ENCODE measurements at places on chromosomes 16 and 17.

- no peak for DNase-seq
These were observed 461.0 kb upstream of the C16orf82 start for GRCh38 chr16:26605626-26606271.

DNA sequence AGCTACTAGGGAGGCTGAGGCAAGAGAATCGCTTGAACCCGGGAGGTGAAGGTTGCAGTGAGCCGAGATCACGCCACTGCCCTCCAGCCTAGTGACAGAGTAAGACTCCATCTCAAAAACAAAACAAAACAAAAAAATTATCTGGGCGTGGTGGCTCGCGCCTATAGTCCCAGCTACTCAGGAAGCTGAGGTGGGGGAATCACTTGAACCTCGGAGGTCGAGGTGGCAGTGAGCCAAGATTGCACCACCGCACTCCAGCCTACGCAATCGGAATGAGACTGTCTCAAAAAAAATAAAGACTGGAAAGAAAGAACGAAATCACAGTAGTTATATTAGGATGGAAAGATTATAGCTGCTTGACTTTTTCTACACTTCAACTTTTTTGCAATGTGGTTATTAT is 18.9 kb downstream of the COG1 start:
- peak; percentile 43 for DNase-seq

DNA sequence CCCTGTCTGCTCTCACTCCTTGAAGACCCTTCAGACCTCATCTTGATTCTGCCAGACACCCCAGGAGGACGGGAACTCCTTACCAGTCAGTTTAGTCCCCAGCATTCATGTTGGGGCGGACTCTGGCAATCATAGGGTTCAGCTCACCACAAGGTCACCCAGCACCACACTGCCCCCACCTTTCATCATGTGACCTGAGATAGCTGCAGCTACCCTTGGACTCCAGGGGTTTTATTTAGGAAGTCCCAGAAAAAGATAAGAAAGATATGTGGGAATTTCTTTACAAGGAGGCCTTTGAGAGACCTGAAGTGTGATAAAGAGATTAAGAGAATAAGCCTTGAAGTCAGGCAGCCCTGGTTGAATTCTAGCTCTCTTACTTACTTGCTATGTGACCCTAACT is 59.8 kb upstream of the NLK start:
- DNase-seq: no peak

DNA sequence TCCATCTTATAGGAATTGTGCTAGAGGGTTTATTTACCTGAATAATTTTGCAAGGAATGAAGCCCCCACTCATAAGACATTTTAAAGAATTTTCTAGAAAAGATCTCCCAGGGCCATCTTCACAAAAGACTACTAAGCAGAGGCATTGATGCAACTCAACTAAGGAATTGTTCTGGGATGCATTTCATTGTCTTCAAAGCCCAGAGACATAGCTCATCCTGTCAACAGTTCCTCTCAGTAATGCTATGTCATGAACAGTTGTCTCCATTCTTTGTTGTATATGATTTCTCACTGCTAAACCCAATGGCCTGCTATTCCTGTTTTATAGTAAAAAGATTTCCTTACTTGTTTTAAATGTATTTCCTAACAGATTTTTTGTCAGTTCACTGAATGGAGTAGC is 136.8 kb upstream of the RBL2 start:
- DNase-seq: no peak

DNA sequence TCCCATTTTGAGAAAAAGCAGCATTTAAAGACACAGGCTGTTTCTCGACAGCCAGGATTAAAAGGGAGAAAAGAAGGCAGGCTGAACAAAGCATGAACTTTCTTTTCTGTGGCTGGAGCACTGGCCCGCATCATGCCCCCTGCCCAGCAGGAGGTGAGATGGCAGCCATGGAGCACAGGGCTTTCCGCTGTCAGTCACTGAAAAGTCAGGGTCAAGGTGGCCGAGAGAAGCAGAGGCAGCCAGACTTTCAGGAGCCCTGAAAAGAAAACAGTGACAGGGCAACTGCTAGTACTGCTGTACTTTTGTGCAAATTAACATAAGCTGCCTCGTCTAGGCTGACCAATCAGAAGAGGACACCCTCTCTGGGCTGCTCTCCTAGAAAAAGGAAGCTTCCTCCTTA is 5.8 kb upstream of the GP2 start:
- no peak for DNase-seq

DNA sequence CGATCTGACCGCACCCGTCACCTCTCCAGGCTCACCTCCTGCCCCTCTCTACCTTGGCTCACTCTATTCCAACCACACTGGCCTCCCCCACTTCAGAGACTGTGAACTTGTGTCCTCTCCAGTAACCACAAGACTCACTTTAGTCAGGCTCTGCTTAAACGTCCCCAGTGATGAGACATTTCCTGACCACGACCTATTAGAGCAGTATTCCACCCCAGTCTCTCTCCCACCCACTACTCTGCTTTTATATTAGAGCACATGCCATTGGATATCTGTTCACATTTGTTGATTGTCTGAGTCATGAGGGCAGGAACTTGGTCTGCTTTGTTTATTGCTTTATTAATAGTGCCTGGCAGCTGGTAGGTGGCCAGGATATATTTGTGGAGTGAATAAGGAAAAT is 20.1 kb downstream of the COX11 start:
- DNase-seq: no peak

- DNase-seq: no peak
These were observed 3.6 kb upstream of the TBX21 start for GRCh38 chr17:47729476-47729875.

GRCh38 chr17:57892820-57893595 is 43.2 kb upstream of the MRPS23 start:
- no peak for DNase-seq

DNA sequence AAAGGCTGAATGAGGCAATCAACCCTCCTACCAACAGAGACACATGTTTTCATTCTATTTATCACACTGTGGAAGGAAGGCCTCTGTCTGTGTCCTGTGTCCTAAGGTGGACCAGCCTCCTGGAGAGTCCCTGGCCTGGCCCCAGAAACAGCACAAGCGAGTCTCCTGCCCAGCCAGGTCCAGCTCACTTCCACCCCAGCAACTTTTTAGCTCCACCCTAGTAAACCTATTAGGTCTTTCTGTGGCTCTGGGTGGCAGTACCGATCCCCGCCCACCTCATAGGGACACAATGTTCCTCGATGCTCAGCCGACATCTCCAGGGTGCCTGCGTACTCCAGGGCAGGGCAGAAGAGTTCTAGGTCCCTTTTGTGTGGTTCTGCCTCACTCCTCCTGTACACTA is 10.7 kb downstream of the DRC3 start:
- DNase-seq: no peak

DNA sequence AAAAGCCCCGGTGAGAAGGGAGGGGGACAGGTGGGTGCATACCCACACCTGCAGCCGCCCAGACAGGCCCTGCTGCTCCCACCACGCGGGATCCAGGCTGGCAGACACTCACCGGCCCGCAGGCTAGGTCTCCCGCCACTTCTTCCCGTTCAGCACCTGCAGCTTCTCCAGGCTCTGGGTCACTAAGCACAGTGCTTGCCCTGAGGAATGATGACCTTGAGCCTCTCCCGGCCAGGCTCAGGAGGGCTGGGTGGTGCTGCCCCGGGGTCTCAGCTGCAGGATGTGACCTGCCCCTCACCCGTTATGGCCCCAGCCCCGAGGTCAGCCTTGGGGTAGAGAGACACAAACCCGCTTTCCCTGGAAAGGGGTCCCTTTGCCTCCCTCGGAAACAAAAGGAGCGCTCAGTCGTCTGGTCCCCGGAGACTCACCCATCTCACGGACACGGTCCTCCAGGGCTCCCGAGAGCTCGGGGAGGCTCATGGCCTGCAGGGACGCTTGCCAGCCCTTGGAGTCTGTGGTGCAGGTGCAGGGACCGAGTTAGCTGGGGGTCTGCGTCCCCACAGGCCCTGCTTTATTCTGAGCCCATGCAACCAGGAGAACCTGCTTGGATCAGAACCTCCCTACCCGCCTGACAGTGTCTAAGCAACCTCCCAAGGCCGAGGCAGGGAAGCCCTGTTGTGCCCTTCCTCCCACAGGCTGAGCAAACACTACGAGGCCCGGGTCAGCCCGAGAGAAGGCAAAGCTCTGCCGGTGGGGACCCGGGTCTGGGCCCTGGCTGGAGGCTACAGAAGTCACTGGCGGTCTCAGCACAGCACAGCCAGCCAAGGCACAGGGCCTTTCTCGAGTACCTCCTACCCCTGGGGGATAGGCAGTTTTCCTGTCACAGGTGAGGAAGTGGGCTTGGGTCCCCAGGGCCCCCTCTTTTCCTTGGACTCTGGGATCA is 3.8 kb downstream of the NUDT16L1 start:
- no peak for DNase-seq

DNA sequence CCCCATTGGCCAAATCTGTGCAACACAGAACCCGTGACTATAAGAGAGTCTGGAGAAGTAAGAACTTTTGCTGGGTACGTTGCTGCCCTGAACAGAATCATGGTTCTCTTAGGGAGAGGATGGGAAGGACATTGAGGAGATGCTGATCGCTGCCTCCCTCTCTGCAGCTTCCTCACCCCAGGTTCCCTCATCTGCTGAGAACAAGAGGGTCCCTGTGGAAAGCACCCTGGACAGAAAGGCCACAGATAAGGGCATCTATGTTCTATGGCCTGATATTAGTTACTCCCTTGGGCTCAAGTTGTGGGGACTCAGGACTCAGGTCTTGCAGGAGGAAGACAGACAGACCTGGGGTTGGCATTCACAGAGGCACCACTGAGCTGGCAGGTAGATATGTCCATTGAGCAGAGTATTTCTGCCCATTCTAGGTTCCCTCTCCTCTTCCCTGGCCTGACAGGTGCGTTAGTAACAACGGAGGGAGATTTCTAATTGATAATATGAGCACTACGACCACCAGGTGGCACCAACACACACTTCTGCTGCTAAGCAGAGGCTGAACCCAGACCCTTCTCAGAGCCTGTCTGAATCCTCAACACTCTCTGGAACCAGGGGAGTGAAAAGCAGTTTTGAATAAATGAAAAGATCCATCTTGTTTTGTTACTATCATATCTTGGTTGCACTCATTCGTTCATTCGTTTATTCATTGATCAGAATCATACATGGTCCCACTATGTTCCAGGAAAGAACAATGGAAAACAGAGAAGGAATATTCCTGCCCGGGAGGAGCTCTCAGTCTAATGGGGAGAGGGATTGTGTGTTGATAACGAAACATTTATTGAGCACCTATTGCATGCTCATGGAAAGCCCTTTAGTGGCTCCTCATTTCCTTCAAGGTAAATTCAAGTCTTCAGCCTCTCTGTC is 56.4 kb downstream of the SLC6A2 start:
- DNase-seq: peak; percentile 32
